Kidney capillary endothelial cell (primary cell): ENCODE measurements at places on chromosomes 1 and 21.
A peak's percentile ranks its signal among the peaks of the same experiment; 100 is the strongest.

GRCh38 chr1:15337656-15338402 is 71.9 kb upstream of the EFHD2 start:
- DNase-seq, result peak; percentile 89

GRCh38 chr1:49060766-49061165 is 284.1 kb upstream of the BEND5 start:
- DNase-seq, result no peak

DNA sequence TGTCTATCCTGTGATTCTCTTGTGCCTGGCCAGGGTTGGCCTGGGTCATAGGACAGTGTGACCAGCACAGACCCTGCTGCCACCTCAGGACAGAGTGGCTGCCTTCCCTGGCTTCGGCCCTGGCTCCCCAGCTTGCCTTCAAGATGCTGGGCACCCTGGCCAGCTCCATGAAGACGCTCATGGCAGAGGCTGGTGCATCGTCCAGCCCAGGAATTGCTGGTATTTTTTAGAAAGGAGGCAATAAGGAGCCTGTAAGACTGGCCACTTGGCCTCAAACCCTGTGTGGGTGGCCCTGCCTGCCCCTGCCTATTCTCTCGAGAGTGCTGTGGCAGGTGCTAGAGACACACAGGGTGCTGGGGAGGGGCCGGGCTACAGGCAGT is 70.4 kb upstream of the ACTRT2 start:
- DNase-seq, result no peak

GRCh38 chr1:42851420-42851819 is 5.0 kb downstream of the ZNF691 start:
- no peak for DNase-seq

- DNase-seq, result no peak
Measured at GRCh38 chr1:23362218-23362713, 7.4 kb downstream of the ZNF436 start.

DNA sequence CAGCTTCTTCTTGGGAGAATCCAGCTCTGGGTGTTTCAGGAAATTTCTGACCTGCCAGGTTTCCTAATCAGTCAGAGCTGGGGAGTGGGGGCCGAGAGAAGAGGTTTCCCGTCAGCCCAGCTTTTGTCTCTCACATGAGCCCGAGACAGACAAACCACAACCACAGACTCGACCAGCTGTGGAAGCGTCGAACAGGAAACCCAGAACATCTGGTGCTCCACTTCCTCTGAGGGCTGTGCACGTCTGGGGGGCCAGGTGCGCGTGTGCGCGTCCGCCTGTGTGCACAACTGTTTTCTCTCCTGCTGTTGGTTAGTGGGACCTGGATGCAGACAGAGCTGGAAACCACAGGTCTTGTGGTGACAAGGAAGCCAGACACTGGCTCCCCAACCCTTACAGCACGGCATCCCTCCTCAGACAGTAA is 113.0 kb upstream of the SLC25A33 start:
- no peak for DNase-seq

DNA sequence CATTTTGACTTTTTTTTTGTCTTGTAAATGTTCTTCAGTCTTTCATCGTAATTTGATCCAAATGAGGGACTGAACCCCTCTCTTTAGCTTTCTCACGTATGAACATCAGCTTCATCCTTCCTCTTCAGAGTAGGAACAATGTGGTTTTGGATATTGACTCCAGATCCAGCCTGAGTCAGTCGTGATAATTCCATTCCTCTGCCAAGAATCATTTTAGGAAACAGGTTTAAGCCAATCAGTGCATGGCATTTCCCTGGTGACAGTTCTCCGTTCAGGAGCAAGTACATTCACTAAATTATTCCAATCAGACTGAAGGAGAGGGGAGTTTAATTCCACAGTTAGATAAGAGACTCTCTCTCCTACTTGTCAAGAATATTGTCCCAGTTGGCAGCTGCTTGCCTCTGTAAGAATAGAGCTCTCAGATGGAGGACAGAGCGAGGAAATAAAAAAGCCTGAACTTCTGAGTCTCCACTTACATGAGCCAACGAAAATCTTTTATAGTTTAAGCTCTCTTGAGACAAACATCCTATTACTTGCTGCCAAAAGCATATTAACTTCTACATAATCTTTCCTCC is 18.6 kb downstream of the RHOU start:
- DNase-seq, result no peak

- DNase-seq, result no peak
Measured at GRCh38 chr1:228974273-228974672, 239.0 kb downstream of the RHOU start.

- DNase-seq, result no peak
Measured at GRCh38 chr1:32861904-32862695, 8.6 kb downstream of the FNDC5 start.

GRCh38 chr1:159829822-159830465 is 3.3 kb downstream of the SLAMF8 start:
- no peak for DNase-seq

- no peak for DNase-seq
Measured at GRCh38 chr1:43934101-43934985, 742 bp downstream of the ARTN start.

- DNase-seq, result no peak
Measured at GRCh38 chr1:14929547-14930246, 223.8 kb upstream of the TMEM51 start.

GRCh38 chr1:41492341-41492848 is 7.9 kb upstream of the EDN2 start:
- DNase-seq, result no peak

- DNase-seq, result no peak
Measured at GRCh38 chr1:171142416-171143385, 42.4 kb upstream of the FMO2 start.
